Activated T-cell treated with anti-CD3 and anti-CD28 coated beads, Interleukin-2, amount 50 U/mL, for 72 hours (primary cell): ENCODE measurements at places on chromosomes 1 and 21.

- peak; percentile 49 for DNase-seq
Observed at GRCh38 chr21:33374450-33375096, 28.6 kb upstream of the IFNGR2 start.

DNA sequence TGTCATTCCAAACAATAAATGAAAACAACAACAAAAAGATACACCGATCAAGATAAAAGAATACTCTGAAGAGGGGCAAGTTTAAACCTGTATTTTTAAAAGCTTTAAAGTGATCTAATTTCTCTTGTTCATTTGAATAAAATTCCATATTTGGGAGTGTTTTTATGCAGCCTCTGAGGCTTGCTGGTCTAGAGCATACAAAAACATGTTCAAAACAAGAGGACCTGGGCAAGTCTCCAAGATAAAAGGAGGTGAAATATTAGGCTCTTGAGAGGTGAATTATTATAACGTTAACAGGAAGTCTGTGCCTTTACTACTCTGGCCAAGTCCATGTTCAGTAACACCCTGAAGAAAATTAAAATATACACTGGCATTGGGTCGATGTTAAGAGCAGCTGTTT, 20.1 kb downstream of the URB1 start:
- DNase-seq = no peak

DNA sequence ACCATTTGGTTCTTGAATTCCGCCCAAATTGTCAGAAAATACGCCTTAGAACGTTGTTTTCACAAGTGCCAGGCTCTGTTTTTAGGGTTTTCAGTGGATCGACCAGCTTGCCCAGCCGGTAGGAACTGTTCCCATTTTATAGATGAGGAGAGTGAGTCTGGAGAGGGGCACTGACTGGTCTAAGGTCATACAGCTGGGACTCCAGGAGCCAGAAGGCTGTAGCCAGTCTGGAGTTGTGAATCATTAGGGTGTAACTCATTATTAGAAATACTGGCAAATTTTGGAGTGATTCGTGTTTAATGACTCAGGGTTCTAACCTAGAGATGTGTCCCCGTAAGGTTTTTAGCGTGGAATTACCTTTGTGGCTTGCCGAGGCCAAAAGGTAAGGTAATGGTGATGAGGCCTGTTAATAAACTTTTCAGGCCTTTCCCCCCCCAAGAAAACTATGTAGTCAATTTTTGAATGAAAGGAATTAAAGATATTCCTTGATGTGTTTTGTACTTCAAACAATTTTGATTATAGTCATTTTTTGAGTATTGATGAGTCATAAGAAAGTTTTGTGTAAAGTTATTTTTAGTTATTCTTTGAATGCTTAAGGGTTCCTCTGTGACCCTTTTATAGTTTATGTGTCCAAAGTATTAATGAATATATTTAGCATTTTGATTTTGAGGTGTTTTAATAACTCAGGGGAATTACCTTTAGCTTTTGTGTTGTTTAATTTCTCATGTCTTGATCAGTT, 2.1 kb downstream of the DYRK1A start:
- DNase-seq = peak; percentile 8

- DNase-seq = no peak
Observed at GRCh38 chr1:119366424-119366823, 2.2 kb upstream of the HAO2 start.

DNA sequence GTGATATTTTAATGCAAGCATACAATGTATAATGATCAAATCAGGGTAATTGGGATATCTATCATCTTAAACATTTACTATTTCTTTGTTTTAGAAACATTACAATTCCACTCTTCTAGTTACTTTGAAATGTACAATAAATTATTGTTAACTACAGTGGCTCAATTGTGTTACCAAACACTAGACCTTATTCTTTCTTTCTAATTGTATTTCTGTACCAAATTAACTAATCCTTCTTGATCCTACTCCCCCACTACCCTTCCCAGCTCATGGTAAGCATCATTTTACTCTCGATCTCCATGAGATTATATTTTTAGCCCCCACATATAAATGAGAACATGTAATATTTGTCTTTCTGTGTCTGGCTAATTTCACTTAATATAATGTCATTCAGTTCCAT, 95.0 kb upstream of the MROH9 start:
- no peak for DNase-seq

- no peak for DNase-seq
Observed at GRCh38 chr21:15775981-15776380, 46.2 kb downstream of the USP25 start.

DNA sequence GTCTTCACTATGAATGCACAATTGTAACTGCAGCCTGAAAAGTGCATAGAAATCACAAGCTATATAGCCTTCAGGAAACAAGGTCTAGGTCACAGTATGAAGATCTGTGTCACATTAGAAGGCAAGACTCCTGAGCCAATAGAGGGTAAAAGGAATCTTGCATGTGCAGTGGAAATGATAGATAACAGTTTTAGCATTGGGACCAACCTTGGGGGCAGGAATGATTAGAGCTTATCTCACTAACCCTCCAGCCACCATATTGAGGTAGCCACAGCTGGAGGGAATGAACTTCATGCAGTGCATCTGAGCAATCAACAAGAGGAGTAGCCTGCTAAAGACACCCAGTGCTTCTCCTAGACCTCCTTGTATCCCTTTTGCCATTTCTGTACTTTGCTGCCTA, 390.1 kb downstream of the LTN1 start:
- DNase-seq = no peak

GRCh38 chr1:53401813-53402745, 57.1 kb upstream of the DMRTB1 start:
- DNase-seq = no peak

GRCh38 chr1:162388615-162389014, 7.1 kb downstream of the C1orf226 start:
- DNase-seq = no peak

DNA sequence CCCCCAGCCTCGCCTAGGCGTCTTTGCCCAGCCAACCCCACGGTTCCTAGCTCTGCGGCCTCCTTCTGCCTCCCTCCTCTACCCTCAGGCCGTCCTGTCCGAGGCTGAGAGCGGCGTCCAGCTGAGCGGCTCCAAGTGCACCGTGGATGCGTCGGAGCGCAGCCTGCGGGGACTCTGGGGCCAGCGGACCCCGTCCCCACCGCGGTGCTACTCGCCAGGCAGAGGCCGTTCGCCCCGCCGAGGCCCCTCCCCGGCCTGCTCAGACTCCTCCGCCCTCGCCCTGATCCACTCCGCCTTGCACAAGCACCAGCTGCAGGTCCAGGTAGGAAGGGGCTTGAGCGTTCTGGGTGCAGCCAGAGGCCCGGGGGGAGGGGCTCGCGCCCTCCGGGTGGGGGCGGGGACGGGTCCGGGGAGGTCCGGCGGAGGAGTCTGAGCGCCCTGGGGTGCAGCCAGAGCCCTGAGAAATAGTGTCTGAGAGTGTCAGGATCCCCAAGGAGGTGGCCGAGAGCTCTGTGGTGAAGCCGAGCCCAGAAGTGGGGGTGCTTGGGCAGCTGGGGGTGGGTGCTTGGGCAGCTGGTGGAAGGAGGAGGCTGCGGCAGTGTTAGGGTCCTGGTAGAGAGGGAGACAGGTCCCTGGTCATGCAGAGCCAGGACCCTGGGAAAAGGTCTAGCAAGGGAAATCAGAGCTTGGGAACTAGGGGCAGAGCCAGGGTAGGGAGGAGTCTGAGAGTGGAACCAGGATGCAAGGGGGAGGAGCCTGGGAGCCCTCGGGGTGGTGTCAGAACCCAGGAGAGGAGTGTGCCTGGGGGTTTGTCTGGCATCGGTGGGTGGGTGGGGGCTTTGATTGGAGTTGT, 3.2 kb upstream of the NBPF3 start:
- DNase-seq = no peak

DNA sequence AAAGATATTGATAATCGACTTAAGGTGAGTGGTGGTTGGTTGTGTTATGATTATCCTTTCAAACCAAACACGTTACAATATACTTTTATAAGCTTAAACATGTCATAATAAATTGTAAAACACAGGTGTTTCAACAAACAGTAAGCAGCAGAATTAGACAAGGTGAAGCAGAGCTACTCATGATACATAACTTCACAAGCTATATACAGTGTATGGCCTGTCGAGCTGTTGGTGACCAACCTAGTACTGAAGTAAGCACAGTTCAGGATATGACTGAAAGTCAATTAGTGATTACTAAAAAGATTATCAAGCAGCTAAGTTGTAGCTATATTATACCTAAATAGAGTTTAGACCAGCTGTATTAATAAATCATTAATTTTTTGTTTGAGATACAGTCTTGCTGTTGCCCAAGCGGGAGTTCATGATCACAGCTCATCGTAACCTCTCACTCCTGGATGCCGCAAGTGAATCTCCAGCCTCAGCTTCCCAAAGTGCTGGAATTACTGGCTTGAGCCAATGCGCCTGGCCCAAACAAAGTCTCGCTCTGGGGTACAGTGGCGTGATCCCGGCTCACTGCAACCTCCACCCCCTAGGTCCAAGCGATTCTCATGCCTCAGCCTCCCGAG, 148.1 kb downstream of the EIF4G3 start:
- DNase-seq = no peak

- no peak for DNase-seq
Observed at GRCh38 chr1:21184276-21184675, 7.6 kb upstream of the EIF4G3 start.

GRCh38 chr1:206490771-206491405, 16.4 kb upstream of the RASSF5 start:
- no peak for DNase-seq

- no peak for DNase-seq
Observed at GRCh38 chr21:45380566-45380965, 24.4 kb upstream of the COL18A1 start.

GRCh38 chr1:170661646-170662411, 2.1 kb upstream of the PRRX1 start:
- DNase-seq = no peak

- DNase-seq = no peak
Observed at GRCh38 chr1:51642739-51643142, 25.8 kb downstream of the OSBPL9 start.

DNA sequence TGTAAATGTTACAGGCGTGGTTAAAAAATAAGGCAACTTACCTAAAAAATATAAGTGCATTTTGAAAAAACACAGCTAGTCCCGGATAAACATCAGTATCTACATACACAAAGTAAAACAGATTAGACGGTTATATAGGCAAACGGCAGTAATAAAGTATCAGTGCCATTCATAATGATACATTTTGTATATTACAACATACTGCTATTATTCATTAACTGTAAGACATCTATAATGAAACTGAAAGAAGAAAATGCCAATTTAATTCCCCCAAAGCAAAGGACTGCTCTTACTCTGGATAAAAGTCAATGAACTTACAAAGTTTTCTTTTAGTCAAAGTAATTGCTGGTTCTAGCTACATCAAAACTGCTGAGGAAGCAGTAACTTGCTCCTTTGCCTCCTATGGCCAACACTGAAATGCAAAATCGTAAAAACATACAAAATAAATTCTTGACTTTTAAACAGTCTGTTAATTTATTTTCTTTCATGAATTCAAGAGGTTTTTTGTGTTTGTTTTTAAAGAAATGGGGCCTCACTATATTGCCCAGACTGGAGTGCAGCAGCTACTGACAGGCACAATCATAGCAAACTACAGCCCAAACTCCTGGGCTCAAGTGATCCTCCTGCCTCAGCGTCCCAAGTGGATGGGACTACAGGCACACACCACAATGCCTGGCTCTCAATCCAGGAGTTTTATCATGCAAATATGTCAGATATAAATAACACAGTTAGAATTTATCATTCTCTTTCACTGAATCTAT, 23.9 kb downstream of the TMEM50B start:
- no peak for DNase-seq

DNA sequence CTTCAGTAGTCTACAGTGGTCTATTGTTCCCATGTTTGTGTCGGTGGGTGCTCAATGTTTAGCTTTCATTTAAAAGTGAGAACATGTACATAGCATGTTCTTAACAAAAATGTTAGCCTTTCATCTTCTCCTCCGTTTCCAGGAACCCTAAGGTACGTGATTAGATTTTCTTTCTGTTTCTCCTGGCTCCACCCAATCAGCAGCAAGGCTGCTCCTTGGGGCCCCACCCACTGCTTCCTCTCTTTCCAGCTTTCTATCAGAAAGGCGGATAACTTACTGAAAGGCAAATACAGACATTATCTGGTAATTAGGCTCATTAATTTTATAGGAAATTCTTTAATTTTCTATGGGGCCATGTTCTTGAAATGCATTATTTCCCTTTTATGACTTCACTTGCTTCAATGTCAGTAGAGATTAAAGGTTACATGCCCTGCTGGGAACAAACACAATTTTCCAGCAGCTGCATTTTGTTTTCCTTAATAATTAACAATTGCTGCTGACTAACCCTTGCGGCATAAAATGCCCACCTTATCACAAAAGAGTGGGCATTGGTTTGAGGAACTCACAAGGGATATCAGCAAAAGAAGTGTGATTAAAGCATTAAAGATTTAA, 324.9 kb upstream of the SNX7 start:
- DNase-seq = no peak

DNA sequence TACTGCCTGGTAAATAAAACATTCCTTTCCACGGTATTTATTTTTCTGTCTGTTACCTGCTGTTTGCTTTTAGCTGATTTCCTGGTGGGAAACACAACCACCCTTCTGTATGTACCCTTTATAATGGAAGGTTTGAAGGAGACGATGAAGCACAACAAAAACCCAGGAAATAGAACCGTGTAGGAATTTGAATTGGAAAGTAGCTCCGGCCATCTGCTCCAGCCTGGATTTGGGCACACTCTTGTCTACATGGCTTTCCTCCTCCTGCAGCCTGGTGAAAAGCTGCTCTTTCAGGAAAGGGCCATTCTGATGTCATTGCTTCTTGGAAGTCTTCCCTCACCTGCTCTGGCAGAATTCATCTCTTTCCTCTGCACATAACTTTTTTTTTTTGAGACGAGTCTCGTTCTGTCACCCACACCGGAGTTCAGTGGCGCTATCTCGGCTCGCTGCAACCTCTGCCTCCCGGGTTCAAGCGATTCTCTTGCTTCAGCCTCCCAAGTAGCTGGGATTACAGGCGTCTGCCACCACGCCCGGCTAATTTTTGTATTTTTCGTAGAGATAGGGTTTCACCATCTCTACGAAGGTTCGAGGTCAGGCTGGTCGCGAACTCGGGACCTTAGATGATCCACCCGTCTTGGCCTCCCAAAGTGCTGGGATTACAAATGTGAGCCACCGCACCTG, 2.7 kb downstream of the AK4 start:
- no peak for DNase-seq

- no peak for DNase-seq
Observed at GRCh38 chr1:41724926-41725325, 193.8 kb downstream of the HIVEP3 start.

DNA sequence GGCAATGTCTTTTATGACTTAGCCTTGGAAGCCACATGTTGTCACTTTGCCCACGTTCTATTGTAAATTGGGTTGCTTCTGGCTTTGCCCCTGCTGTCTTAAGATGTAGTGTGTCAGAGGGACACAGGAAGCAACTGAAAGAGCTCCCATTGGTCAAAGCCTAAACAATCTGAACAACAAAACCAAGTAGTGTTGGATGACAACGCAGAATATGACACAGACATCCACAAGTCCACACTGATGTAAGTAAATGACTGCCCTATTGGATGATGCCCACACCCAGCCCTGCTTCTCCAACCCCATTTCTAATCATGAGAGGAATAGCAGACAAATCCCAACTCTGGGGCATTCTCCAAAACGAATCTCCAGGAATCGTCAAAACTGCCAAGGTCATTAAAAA, 50.7 kb downstream of the ELF3 start:
- no peak for DNase-seq

- DNase-seq = no peak
Observed at GRCh38 chr1:181592255-181592859, 109.0 kb downstream of the CACNA1E start.
